ENCODE measurements at places on chromosomes 13 and 19.

- DNase-seq: no peak
Observed at GRCh38 chr13:113456116-113456702, 2.9 kb upstream of the ADPRHL1 start.

- peak; percentile 22 for DNase-seq
Observed at GRCh38 chr19:8204961-8205360, 4.2 kb upstream of the CERS4 start.

DNA sequence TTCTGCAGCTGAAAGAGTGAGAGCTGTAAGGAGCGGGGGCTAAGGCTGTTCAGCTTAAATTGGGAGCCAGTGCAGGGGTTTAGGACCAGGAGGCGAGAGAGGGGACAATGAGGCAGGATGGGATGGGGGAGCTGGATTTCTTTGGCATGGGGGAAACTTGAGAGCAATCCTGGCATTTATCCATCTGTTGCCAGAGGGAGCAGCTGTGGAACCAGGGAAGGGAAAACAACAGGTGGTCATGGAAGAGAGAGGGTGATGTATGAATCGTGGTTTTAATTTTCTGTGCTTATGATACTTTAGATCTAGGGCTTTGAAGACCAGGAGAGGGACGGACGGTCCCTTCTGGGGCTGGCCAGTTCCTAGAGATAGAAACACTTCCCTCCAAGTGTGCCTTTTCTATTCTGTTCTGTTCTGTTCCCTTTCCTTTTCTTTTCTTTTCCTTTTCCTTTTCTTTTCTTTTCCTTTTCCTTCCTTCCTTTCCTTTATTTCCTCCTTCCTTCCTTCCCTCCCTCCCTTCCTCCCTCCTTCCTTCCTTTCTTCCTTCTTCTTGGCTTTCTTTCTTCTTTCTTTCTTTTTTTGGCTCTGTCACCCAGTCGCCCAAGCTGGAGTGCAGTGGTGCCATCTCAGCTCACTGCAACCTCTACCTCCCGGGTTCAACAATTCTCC, 16.0 kb upstream of the CCL25 start:
- DNase-seq: no peak

DNA sequence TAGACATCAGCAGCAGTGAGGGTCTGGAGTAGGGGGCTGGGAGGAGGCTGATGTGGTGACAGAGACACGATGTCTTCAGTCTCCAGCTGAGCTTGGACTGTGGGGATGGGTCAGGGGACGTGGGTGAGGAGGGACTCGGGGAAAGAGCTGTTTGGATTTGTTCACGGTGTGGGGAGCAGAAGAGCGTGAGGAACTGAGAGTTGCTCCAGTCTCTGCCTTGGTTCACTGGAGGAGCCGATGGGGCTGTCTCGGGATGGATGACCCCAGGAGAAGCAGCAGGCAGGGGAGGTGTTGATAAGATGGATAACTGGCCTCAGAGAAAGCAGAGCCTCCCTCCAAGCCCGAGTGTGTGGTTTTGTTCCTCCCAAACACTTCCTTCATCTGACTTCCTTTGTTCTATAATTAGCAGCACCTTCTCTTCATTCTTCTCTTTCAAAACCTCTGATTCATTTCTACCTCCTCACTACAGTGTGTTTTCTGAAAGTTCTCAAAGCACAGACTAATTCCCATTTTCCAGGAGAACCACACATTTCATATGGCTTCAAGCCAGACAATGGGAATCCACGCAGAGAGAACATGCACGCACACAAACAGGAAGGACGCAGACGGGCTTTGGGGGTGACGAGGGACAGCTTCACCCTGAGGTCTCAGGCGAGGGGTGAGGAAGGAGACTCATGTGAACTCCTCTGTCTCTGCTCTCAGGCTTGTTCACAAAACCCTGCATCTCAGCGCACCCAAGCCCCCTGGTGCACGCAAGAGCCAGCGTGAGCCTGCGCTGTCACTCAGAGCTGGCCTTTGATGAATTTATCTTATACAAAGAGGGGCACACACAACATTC, 18.6 kb downstream of the LAIR2 start:
- no peak for DNase-seq

- DNase-seq: no peak
Observed at GRCh38 chr13:21610687-21611086, 6.7 kb upstream of the MICU2 start.

- DNase-seq: no peak
Observed at GRCh38 chr13:65339241-65339640, 1890.9 kb downstream of the PCDH9 start.

DNA sequence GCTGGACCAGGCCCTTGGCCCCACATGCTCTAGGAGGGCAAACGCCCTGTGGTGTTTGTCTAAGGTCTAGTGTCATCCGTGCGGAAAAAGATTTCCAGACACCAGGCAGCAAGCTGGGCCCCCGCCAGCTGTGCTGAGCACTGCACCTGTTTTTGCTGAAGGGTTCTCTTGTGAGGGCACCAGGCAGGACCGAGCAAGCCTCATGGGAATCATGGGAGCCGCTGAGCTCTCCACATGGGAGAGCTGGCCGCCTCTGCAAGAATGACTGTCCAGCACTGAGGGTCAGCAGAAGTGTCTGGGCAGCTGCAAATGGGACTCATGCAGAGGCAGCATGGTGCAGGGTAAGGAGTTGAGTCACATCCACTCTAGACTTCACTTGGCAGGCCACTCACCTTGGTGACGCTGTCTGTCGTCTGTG, 12.0 kb downstream of the B3GNT8 start:
- no peak for DNase-seq

DNA sequence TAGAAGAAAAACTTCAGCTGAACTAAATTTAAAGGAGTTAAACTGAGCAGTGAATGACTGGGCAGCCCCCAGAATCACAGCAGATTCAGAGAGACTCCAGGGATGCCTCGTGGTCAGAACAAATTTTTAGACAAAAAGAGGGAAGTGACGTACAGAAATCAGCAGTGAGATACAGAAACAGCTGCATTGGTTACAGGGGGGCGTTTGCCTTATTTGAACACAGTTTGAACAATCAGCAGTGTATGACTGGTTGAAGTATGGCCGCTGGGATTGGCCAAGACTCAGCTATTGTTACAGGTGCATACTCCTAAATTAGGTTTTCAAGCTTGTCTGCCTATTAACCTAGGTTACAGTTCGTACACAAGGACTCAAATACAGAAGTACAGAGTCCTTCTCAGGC, 2.2 kb upstream of the SPRYD7 start:
- DNase-seq: no peak

Measured in NCI-H2081 treated with DMSO at 0.1 percent for 48 hours (cell line).